ENCODE measurements at places on chromosomes 7 and 10.

DNA sequence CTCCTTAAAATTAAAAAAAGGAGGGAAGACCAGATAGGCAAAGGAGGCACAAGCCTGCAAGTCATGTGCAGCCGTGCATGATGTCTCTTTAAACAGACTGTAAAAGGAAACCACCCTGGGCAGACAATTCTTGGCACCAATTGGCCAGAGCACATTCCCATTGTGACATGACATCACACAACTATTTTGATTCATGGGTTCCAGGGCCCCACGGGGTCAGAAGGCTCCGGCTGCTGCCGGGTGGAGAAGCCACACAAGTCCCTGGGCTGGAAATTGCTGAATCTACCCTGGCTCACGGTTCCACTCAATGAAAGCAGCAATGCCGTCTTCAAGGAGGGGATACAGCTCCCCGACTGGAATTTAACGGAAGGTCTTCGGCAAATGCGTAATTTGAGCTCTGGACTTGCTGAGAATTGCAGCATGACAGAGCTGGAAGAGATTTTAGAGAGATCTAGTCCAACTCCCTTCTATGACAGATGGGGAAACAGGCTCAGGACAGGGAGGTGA lies 140.5 kb downstream of the PRKAG2 start:
- DNase-seq: no peak

DNA sequence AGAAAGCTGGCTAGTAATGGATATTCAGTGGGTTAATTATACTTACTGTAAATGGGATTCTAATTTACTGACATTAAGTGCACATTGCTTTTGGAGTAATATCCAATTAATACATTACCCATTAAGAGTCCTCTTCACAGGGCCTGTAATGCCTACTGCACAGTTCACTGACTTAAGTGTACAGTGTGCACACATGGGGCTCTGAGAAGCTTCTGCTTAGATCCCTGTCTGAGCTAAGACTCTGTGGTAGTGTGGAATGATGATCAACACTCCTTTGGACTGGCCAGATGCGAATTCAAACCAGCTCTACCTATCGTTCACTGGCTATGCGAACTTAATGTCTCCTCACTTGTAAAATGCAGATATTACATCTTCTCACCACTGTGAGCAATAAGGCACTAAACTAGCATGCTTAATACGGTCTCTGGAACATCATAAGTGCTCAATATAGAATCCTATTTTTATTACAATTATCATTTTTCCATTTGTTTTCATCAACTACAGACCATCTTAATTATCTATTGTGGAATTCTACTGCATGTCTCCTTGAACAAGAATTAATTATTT lies 53.8 kb upstream of the SEC61G start:
- no peak for DNase-seq

- DNase-seq: no peak
These were observed 4.7 kb downstream of the MICALL2 start for GRCh38 chr7:1454542-1454941.

- no peak for DNase-seq
These were observed 58.5 kb downstream of the RASGEF1A start for GRCh38 chr10:43208147-43209073.

DNA sequence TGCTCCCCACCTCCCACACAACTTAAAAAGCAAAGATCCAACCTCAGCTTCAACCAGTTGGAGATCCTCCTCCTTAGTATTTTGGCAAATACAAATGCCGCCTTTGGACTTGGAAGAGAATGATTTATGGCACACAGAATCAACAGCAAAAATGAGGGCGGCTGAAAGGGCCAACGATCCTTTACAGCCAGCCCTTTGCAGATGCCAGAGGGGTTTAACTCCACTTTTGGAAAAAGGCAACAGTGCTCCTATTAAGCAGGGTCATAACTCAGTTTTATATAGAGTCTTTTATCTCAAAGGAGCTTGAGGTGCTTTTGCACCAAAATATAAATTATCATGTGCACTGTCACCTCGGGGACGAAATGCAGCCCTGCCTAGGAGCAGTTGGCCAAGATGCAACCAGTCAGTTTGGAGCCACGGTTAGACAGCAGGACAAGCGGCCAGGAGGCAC lies 56.7 kb upstream of the JCAD start:
- no peak for DNase-seq

DNA sequence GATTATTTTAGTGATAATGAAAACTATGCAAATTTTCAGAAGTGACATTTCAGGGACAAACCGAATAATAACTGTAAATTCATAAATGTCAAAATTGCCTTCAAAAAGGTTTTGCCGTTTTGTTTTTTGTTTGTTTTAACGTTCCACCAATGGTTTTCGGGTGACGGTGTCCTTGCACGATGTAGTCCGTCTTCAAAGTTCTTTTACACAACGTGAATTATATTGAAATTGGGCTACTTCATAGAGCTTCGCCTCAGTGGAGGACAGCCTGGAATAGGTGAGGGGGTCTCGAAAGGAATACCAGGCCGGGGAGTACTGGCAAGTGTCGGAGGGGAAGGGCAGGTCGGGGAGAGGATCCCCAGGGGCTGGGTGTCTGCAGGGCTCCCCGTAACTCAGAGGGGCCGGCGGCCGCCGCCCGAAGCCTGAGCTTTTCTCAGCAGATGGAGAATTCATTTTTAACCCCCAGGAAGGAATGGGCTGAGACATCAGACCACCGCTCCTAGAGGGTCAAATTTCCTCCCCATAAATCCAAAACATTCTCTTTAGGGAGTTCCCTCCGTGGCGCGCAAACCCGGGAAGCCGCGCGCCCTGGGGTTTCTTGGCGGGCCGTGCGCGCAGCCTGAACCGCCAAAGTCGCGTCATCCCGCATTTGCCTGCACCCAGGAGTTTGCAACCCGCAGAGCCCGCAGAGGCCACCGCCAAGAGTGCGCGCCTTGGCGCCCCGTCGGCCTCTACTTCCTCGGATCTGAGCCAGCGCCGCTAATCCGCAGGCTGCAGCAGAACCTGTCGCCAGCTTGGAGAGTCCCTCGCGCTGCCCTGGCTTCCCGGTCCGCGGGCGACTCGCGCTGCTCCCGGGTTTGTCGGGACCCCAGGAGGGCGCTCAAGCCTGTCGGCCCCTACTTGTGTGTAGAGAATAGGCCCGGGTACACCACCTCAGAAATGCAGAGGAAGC lies 17.3 kb upstream of the EVX1 start:
- no peak for DNase-seq

GRCh38 chr10:122954731-122955050 lies 664 bp upstream of the C10orf88 start:
- no peak for DNase-seq

- no peak for DNase-seq
These were observed 121.9 kb downstream of the BBS9 start for GRCh38 chr7:33251301-33251700.

GRCh38 chr7:30896783-30897637 lies 14.6 kb upstream of the AQP1 start:
- no peak for DNase-seq

- no peak for DNase-seq
These were observed 58.6 kb upstream of the ARID5B start for GRCh38 chr10:61842755-61843497.

DNA sequence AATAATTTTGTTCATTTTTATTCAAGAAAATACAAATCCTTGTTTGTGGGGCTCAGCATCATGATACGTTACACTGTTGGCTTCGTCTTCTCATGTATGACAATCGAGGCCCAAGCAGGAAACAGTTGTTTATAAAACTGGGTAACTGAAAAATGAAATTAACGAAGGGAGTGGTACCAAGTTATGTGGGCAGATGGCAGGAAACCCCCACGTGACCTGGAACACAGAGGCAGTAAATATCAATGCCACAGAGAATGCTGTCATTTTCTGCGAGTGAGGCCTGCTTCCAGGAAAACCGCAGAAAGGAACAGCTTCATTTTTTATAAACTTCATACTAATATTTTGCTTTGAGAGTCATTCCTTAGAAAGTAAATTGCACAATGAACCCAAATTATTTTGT lies 201.0 kb upstream of the ADARB2 start:
- DNase-seq: peak; percentile 35

DNA sequence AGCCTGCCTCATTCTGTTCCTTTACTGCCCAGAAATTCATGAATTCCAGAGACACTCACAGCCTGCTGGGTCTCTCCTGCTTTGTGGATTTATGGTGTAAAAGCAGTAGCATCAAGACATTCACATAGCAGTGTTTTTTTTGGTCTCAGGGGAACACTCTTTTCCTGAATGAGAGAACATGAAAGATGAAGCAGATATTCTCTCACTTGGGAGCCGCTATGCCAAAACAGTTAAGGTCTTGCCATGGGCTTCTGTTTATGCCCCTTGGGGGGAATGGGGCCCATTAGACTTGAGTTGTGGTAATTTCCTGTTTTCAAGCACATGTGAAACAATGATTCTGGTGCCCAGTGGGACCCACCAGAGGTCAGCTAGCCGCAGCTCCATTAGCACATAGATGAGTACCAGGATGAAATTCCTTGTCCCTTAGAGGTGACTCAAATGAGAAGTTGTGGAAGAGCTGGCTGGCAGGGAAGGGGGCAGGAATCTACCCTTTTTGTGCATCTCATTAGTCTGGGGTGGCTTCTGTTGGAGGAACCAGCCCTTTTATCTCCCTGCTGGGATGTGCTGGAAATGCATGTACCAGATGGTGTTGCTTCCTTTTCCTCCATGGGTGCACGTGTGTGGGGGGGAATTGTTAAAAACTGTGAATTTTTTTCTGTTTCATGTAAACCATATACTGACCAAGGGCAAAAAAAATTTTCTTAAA lies 13.3 kb downstream of the BMPER start:
- no peak for DNase-seq

GRCh38 chr10:422241-422640 lies 267.2 kb downstream of the DIP2C start:
- DNase-seq: no peak

DNA sequence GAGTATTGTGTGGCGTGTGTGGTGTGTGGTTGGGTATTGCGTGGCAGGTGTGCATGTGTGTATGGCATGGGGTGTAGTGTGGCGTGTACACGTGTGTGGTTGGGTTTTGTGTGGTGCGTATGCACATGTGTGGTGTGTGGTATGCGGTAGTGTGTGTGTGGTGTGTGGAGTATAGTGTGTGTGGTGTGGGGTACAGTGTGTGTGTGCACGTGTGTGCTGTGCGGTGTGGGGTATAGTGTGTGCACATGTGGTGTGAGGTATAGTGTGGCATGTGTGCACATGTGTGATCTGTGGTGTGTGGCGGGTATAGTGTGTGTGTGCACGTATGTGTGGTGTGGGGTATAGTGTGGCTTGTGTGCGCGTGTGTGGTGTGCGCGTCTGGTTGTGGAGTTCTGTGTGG lies 20.9 kb upstream of the UTF1 start:
- DNase-seq: no peak

GRCh38 chr7:134900166-134900982 lies 85.9 kb upstream of the AGBL3 start:
- no peak for DNase-seq

DNA sequence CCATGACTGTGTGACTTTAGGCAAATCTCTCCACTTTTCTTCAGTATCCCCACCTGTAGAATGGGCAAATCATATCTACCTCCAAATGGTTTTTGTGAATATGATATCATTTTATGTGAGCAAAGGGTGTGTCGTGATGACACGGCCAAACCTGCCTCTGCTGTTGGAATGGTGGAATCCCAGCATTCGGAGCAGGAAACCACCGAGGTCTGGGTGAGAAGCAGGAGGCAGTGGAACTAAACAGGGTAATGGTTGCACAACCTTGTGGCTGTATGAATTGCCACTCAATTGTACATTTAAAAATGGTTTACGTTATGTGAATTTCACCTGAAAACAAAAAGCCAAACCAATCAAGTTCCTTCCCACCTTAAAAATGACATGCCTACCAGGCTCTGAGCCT lies 131.4 kb upstream of the ZMIZ1 start:
- no peak for DNase-seq

GRCh38 chr7:128841171-128841690 lies 11.0 kb downstream of the FLNC start:
- DNase-seq: no peak

DNA sequence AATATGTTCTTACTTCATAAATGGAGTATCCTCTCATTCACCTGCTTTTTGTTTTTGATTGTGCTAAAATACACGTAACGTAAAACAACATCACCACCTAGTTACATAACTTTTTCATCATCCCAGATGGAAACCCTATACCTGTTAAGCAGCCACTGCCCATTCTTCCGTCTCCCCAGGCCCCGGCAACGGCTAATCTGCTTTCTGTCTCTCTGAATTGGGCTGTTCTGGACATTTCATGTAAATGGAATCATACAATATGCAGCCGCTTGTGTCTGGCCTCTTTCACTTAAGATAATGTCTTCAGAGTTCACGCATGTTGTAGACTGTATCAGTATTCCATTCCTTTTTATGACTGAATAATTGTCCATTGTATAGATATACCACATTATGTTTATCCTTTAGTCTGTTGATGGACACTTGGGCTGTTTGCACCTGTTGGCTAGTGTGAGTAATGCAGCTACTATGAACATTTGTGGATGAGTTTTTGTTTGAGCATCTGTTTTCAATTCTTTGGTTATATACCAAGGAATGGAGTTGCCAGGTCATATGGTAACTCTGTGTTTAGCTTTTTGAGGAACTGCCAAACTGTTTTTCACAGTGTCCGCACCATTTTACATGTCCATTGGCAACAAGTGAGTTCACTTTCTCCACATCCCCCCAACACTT lies 14.1 kb upstream of the SUN1 start:
- DNase-seq: no peak

DNA sequence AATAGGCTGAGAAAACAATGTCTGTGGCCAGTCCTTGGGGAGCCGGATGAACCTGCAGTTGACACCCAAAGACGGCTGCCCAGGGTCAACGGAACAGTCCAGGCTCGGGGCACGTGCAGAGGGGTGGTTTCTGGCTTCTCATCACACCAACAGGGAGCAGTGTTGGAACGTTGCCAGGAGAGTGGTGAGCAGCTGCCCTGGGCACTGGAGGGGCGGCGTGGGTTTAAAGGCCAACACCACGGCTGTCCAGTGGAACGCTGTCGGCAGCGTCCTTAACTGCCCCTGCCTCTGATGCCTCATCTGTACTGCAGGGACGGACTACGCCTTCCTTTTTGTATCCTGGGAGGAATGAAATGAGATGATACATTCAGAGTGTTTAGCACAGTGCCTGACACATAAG lies 19.8 kb downstream of the JCAD start:
- DNase-seq: no peak

- DNase-seq: no peak
These were observed 133.7 kb downstream of the EGFR start for GRCh38 chr7:55152516-55152915.

Data from activated CD4-positive, CD25-positive, alpha-beta regulatory T cell (primary cell).